ENCODE measurements at places on chromosomes 7 and 10.

- DNase-seq: peak; percentile 85
Observed at GRCh38 chr10:80659289-80659688, 121.6 kb downstream of the SH2D4B start.

GRCh38 chr10:101032637-101033224 is 1.7 kb downstream of the SFXN3 start:
- DNase-seq: peak; percentile 91

- DNase-seq: no peak
Observed at GRCh38 chr7:18861514-18862118, 255.8 kb downstream of the TWIST1 start.

GRCh38 chr7:105715528-105715927 is 134.2 kb upstream of the EFCAB10 start:
- no peak for DNase-seq

DNA sequence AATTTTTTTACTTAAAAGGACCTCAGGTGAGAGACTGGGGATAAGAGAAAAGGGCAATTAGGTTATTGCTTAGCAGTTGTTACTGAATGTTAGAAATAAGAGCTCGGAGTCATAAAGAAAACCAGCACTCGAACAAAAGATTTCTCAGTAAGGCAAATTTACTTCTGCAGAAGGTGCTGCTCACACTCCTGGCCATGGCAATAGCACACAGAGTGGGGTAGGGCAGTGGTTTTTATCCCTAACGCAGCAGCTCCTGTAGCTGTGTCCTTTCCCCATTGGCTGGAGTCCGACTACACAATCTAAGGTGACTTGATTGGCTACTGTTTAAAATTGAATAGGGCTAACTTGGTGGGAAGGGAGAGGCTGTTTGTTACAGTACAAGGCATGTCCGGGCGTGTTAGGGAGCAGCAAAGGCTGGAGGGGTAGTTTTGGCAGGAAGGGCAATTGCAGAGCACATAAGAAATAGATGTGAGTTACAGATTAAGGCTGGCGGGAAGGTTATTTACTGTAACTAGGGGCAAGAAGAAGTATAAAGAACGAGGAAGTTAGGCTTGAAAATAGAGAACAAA is 112.1 kb downstream of the AKR1D1 start:
- DNase-seq: no peak

DNA sequence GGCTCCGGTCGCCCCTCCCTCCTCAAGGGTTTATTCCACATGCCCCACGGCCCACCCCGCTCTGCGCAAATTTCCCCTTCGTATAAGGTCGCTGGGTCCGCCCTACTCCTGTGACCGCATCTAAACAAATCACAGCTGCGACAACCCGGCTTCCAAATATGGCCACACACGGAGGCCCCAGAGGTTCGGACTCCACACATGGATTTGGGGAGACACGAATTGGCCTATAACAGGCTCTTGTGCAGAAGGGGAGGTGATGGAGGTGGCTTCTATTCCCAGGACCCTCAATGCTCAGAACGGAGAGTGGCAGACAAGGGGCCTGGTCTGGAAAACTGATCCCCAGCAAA is 90.1 kb downstream of the FOXL3 start:
- DNase-seq: no peak

GRCh38 chr7:144786522-144786921 is 49.3 kb downstream of the TPK1 start:
- DNase-seq: peak; percentile 21

- DNase-seq: no peak
Observed at GRCh38 chr7:65960351-65961074, 21.5 kb downstream of the GUSB start.

- no peak for DNase-seq
Observed at GRCh38 chr7:72170475-72170874, 241.7 kb downstream of the CALN1 start.

GRCh38 chr10:128222332-128222849 is 96.2 kb upstream of the MKI67 start:
- no peak for DNase-seq

Data from cardiac muscle cell (in vitro differentiated cells and primary cell).